A549 treated with Hydrocortisone at 1 μM for 4 hours (cell line): ENCODE measurements at places on chromosomes 1 and 21. TPM values are rescaled to one million over a fixed set of nuclear protein-coding genes. Genes with fewer than 3 reads are reported as not detected.

The LRRC53 gene
- total RNA-seq: not detected in 5 replicates

The RAB7B gene
- 0.58 to 1.7 TPM (median 1.1 TPM) in 5 replicates for total RNA-seq

The ALX3 gene
- total RNA-seq: not detected in 5 replicates

The TFAP2E gene
- 0.41 to 0.78 TPM (median 0.45 TPM) in 5 replicates for total RNA-seq

The ATAD3C gene
- not detected in 5 replicates for total RNA-seq

The GPX7 gene
- total RNA-seq: not detected in 5 replicates

The LCE6A gene
- not detected in 5 replicates for total RNA-seq

The TMEM51 gene
- 27.4 to 30.8 TPM (median 29.9 TPM) in 5 replicates for total RNA-seq

The OR6K3 gene
- not detected in 5 replicates for total RNA-seq

The B3GALT5 gene
- total RNA-seq: 0.13 to 0.20 TPM (median 0.13 TPM) in 5 replicates

The SLAMF8 gene
- total RNA-seq: 0.08 to 0.20 TPM (median 0.15 TPM) in 5 replicates

The LAPTM5 gene
- 0.12 to 0.30 TPM (median 0.28 TPM) in 5 replicates for total RNA-seq

The SPRR4 gene
- total RNA-seq: not detected in 5 replicates

The S100A7 gene
- not detected in 5 replicates for total RNA-seq
